Upper lobe of left lung (tissue), 6 donors: ENCODE measurements at places on chromosomes 7 and 10.

DNA sequence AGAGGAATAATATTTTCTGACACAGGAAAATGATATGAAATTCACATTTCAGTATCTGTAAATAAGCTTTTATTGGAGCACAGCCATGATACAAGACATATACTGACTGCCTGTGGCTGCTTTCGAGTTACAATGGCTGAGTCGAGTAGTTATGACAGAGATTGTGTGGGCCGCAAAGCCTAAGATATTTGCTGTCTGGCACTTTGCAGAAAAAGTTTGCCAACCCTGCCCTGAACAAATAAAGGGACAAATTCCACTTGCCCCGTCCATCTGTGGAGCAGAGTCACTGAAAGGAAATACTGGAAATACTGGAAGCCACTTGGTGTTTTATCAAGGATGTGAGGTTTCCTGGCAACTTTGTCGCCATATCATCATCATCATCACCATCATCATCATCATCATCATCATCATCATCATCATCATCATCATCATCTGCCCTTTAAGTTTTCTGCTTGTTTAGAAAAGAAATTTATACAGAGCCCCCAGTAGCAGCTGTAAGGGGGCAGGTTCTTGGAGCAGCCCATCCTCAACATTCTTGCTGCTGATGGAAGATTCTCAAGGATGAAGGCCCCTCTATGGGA, 85.8 kb downstream of the TCF7L2 start:
- DNase-seq: no peak

- DNase-seq: no peak
Measured at GRCh38 chr10:119320981-119321380, 113.6 kb downstream of the GRK5 start.

DNA sequence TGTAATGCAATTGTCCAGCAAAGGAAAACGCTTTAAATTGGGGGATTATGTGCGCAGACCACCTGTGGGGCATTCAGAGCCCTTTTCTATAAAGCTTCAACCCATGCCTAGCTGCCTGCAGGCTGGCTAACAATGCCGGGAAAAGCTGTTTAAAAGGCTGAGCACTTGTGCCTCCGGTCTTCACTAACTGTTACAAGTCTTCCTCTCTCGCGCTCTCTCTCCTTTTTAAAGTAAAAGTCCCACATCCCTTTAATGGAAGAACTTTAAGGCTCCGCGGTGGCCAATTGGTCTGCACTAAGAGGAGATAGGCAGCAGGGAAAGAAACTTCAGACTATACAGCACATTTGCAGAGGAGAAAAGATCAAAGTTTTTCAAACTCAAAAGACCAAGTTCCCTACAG, 4.6 kb downstream of the FZD8 start:
- no peak for DNase-seq

GRCh38 chr10:61173450-61173849, 229.5 kb upstream of the RHOBTB1 start:
- no peak for DNase-seq

- no peak for DNase-seq
Measured at GRCh38 chr10:51765284-51765971, 66.0 kb upstream of the CSTF2T start.

GRCh38 chr7:86776136-86776535, 132.4 kb downstream of the GRM3 start:
- no peak for DNase-seq

GRCh38 chr10:96275685-96276418, 4.5 kb upstream of the BLNK start:
- peak; percentile 71 for DNase-seq

DNA sequence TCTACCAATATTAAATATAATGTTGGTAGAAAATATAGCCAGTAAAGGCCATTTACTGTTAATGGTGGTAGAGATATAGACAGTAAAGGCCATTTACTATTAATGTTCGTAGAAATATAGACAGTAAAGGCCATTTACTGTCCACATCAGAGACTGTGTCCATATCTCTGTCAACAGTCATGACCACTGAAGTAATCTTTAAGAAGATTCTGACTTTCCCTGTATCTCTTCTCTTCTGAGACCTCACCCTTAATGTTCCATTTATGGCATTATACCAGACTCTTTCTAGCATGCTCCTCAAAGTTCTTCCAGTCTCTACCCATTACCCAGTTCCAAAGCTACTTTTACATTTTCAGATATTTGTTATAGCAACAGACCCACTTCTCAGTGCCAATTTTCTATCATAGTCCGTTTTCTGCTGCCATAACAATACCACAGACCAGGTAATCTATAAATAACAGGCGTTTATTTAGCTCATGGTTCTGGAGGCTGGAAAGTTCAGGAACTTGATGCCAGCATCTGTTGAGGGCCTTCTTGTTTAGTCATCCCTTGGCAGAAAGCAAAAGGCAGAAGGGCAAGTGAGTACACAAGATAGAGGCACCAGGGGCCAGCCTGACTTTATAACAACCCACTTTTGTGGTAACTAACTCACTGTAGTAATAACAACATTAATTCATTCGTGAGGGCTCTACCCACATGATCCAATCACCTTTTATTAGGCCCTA, 7.9 kb upstream of the NUDCD3 start:
- no peak for DNase-seq

DNA sequence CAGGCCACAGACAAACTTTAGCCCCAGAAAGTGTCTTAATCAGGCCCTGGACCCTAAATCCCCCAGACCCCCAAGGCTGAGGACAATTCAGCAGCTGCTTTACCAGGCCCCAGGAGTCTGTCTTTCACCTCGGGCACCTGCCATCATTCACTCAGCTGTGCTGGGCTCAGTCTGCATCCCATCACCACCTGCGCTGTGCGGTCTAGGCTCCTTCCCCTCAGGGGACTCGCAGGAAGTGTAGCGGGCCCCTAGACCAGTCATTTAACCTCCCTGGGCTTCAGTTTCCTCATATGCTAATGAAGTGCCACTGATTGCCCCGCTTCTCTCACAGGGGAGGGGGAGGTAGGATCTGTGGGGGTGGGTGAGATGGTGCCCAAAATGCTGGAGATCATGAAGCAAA, 76.4 kb upstream of the ZMIZ1 start:
- DNase-seq: no peak

DNA sequence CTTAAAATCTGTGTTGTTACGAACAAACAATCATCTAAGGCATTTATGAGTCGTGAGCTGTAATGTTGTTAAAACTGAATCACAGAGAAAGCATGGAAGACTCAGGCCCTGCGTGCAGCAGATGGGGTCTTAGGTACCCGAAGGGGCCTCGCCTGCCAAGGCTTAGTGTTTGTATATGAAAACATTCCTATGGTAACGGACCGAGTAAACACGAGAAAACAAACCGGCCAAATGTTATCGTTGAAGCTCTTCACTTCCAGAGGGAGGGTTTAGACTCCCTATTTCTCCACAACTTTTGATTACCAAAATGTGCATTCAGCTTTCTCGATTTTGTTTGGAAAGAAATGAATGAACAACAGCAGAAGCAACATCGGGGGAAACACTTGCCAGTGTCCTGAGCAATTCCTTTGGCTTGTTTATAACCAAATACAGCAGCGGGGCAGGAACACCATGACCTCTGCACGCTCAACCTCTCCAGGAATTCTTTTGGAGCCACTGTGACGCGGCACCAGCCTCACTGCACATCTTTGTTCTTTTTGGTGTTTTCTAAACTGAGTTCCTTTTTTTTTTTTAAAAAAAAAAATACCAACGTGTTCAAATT, 121.6 kb upstream of the KLF6 start:
- DNase-seq: no peak

DNA sequence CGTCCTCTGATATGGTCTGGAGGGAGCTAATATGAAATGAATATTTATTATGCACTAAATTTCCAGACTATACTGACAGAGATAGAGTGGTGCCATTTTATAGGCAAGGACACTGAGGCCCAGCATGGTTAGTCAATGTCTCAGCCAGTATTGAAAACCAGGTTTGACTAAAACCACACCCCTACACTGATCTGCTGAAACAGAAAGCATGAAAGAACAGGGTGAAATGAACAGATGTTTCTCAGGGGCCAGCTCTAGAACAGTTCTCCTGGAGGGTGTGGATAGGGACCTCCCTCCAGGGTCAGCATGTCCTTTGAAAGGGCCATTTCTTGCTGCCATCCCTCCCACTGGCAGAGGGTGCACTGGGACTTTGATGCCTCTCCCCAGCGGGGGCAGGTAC, 700.5 kb downstream of the GRID1 start:
- DNase-seq: no peak

DNA sequence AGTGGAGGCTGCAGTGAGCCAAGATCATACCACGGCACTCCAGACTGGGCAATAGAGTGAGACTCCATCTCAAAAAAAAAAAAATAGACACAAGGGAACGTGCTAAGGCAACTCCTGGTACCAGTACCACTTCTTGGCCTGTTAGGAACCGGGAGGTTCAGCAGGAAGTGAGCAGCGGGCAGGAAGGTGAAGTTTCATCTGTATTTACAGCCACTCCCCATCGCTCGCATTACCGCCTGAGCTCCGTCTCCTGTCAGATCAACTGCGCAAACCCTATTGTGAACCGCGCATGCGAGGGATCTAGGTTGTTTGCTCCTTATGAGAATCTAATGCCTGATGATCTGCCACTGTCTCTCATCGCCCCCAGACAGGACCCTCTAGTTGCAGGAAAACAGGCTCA, 69.9 kb upstream of the FOXK1 start:
- no peak for DNase-seq

GRCh38 chr10:119305860-119306513, 98.6 kb downstream of the GRK5 start:
- DNase-seq: no peak
